ENCODE measurements at places on chromosomes 3 and 15. TPM values are rescaled to one million over a fixed set of nuclear protein-coding genes. Genes with fewer than 3 reads are reported as not detected.

THPO gene
- total RNA-seq, result not detected

NANOGP8 gene
- not detected for total RNA-seq

MON1A gene
- total RNA-seq, result 17.0 TPM

NXPE3 gene
- total RNA-seq, result 11.5 TPM

CCR9 gene
- total RNA-seq, result not detected

HRG gene
- total RNA-seq, result not detected

TEX9 gene
- total RNA-seq, result 3.5 TPM

TEX55 gene
- total RNA-seq, result not detected

KBTBD13 gene
- total RNA-seq, result not detected

USP50 gene
- 0.14 TPM for total RNA-seq

P2RY12 gene
- total RNA-seq, result not detected

C3orf38 gene
- 31.2 TPM for total RNA-seq

GADL1 gene
- 1.1 TPM for total RNA-seq

RRP9 gene
- 21.1 TPM for total RNA-seq

SLC51B gene
- total RNA-seq, result not detected

CFAP100 gene
- not detected for total RNA-seq

NSMCE3 gene
- total RNA-seq, result 7.7 TPM

ISY1 gene
- 28.1 TPM for total RNA-seq

STAB1 gene
- total RNA-seq, result 215 TPM

DGKG gene
- 0.13 TPM for total RNA-seq

CCDC9B gene
- total RNA-seq, result 32.7 TPM

GRAMD2A gene
- total RNA-seq, result 0.72 TPM

LRRC31 gene
- total RNA-seq, result not detected

SERINC4 gene
- total RNA-seq, result not detected

All from thoracic aorta endothelial cell (primary cell).